Upper lobe of right lung (tissue), 1 donor: ENCODE measurements at places on chromosomes 4 and X.
A peak's percentile ranks its signal among the peaks of the same experiment; 100 is the strongest.

GRCh38 chr4:70158576-70158975, 4.5 kb downstream of the PRR27 start:
- H3K4me1 ChIP-seq: no peaks in the 10 kb centered on the region
- H3K27me3 ChIP-seq: no peaks in the 10 kb centered on the region
- no peaks in the 10 kb centered on the region for H3K36me3 ChIP-seq
- no peak overlapping the region for H3K27ac ChIP-seq
- peak; percentile 51 for DNase-seq
- no peak overlapping the region for H3K4me3 ChIP-seq

- no peak for DNase-seq
- H3K27me3 ChIP-seq: no peaks in the 10 kb centered on the region
- H3K4me3 ChIP-seq: no peak overlapping the region
- H3K27ac ChIP-seq: no peak overlapping the region
- peaks cover 11% of the 10 kb centered on the region for H3K4me1 ChIP-seq
- H3K36me3 ChIP-seq: no peaks in the 10 kb centered on the region
Measured at GRCh38 chr4:108001540-108002135, 11.9 kb downstream of the HADH start.

DNA sequence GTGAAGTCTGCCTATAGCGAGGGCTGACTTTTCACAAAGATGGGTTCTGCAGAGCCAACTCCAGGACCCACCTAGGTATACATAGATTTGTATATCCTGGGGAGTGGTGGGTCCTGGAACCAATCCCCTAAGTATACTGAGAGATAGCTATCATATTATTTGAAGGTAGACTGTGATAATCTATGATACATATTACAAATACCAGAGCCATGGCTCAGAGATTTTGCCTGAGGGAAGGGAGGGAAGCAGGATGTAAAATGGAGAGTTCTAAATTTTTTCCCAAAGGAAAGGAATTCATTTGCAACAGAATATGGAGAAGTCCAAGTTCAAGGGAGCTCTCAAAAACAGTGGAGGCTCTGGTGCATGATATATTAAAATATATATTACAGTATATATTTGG, 7.2 kb downstream of the TCEAL3 start:
- no peaks in the 10 kb centered on the region for H3K27me3 ChIP-seq
- no peak for DNase-seq
- no peaks in the 10 kb centered on the region for H3K36me3 ChIP-seq
- no peak overlapping the region for H3K4me3 ChIP-seq

DNA sequence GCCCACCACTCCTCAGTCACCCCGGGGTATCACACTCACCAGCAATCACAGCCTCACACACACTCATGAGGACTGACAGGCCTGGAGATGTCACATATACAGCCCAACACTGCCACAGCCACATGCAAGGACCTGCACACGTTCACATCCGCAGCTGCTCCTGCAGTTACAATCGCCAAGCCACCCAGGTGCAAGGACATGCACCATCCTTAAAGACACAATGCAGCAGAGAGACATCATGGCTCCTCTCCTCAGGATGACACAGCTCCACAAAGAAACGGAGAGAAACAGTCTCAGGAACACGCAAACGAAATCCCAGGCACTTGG, 1.1 kb downstream of the PCSK1N start:
- H3K36me3 ChIP-seq: no peaks in the 10 kb centered on the region
- H3K4me3 ChIP-seq: no peak overlapping the region
- H3K4me1 ChIP-seq: no peaks in the 10 kb centered on the region
- no peak overlapping the region for H3K27ac ChIP-seq
- DNase-seq: no peak
- H3K27me3 ChIP-seq: no peaks in the 10 kb centered on the region

DNA sequence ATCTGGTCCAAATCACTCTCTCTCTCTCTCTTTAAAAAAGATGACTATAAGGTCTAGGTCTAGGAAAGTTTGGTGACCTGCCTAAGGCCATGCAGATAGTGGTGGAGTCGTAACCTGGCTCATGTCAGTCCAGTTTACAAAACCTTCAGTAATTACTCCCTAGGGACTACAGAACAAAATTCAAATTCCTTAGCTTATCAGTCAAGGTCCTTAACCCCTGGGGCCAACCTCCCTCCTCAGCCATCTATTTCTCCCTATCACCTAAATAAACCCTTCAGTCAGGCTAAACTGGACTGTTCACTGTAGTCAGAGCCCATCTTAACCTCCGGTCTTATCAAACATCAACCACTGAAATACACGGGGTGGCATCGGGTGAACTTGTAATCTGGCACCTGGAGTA, 68.9 kb downstream of the MAP3K15 start:
- H3K27ac ChIP-seq: no peak overlapping the region
- H3K4me1 ChIP-seq: no peaks in the 10 kb centered on the region
- no peaks in the 10 kb centered on the region for H3K27me3 ChIP-seq
- no peak for DNase-seq
- no peak overlapping the region for H3K4me3 ChIP-seq

DNA sequence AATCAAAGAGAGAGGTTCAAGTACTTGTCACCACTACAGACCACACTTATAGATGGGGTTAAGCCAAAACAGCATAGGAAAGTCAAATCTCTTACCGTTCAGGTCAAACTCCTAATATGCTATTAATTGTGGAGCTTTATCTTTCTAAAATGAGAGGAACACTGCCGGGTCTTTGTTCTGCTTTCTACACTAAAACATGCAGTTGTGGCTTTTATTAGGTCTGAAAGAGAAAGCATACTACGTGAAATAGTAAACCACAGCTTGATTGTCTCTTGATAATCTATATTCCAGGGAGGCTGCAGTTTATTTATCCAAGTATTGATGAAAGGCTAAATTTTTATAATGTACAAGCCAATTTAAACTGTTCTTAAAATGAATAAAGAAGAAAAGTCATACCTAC, 12.3 kb upstream of the INPP4B start:
- H3K4me1 ChIP-seq: no peaks in the 10 kb centered on the region
- H3K27me3 ChIP-seq: no peaks in the 10 kb centered on the region
- H3K4me3 ChIP-seq: no peak overlapping the region
- DNase-seq: no peak
- no peak overlapping the region for H3K27ac ChIP-seq

DNA sequence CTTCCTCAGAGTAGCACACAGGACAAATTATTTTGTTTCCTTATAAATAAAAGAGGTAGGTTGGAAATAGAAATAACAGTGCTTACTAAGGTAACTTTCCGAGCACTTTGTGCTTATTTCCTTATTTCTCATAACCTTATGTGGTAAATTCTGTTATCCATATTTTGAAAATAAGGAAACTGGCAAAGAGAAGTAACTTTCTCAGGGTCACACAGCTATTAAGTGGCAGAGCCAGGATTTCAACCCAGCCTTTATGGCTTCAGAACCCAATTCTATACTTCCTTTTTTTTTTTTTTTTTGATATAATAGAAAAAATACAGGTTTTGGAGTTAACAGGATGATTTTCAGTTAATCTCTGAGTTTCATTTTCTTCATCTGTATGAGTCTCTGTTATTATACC, 3.3 kb downstream of the UTP3 start:
- peaks cover 32% of the 10 kb centered on the region for H3K4me1 ChIP-seq
- no peak for DNase-seq
- H3K36me3 ChIP-seq: peaks cover 20% of the 10 kb centered on the region
- H3K4me3 ChIP-seq: no peak overlapping the region
- H3K27me3 ChIP-seq: no peaks in the 10 kb centered on the region

GRCh38 chr4:133641191-133641590, 492.1 kb downstream of the PCDH10 start:
- H3K27ac ChIP-seq: no peak overlapping the region
- DNase-seq: no peak
- no peaks in the 10 kb centered on the region for H3K4me1 ChIP-seq
- no peak overlapping the region for H3K4me3 ChIP-seq
- no peaks in the 10 kb centered on the region for H3K27me3 ChIP-seq

GRCh38 chr4:78204176-78204575, 147.1 kb downstream of the FRAS1 start:
- no peaks in the 10 kb centered on the region for H3K36me3 ChIP-seq
- H3K27ac ChIP-seq: no peak overlapping the region
- no peak overlapping the region for H3K4me3 ChIP-seq
- no peak for DNase-seq

GRCh38 chr4:27702730-27703431, 842.2 kb downstream of the STIM2 start:
- H3K27ac ChIP-seq: no peak overlapping the region
- H3K4me3 ChIP-seq: no peak overlapping the region
- no peaks in the 10 kb centered on the region for H3K27me3 ChIP-seq

DNA sequence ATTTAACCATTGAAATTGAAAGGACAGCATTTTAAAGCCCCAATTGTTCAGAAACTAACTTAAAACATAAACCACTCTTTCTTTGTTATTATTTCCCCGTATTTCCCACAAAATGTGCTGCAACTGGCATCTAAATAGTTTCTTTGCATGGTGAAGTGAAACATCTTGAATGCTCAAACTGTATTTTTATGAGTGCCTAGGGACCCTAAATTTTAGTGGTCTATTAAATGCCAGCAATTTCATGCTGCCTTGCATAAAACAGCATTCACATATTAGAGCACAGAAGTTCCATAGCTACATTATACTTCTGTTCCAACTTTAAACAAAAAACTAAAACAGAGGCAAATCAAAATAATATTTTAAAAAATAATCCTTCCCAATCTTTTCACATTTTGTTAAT, 5.4 kb downstream of the RAB28 start:
- H3K27me3 ChIP-seq: no peaks in the 10 kb centered on the region
- H3K4me3 ChIP-seq: no peak overlapping the region
- no peaks in the 10 kb centered on the region for H3K36me3 ChIP-seq
- peaks cover 22% of the 10 kb centered on the region for H3K4me1 ChIP-seq
- no peak for DNase-seq

GRCh38 chrX:136147315-136147901, at the start of gene FHL1:
FHL1 (plus strand) TSS chrX:136147533.
- no peaks in the 10 kb centered on the region for H3K4me1 ChIP-seq
- peak; percentile 82 for DNase-seq
- peak within 1 kb of the TSS; percentile 54 for H3K4me3 ChIP-seq
- no peaks in the 10 kb centered on the region for H3K36me3 ChIP-seq

- H3K4me3 ChIP-seq: no peak overlapping the region
- no peak overlapping the region for H3K27ac ChIP-seq
- no peaks in the 10 kb centered on the region for H3K36me3 ChIP-seq
- no peaks in the 10 kb centered on the region for H3K27me3 ChIP-seq
- DNase-seq: no peak
Measured at GRCh38 chrX:112888916-112889315, 48.3 kb upstream of the AMOT start.

DNA sequence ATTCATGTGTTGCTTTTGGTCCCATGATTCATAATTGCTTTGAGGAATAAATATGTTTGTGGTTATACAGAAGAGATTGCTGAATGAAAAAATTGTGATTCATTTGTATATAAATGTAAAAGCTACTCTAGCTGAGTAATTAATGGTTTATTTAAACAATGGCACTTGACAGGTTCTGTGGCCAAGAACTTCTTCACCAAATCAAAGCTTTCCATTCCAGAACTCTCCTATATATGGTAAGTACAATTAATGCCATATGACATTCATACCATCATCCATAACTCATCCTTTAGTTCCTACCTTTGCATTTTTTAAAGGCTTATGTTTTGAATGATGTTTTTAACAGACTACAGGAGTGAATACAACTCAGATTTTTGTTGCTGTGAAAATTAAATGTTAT, 105.8 kb downstream of the REPS2 start:
- H3K36me3 ChIP-seq: no peaks in the 10 kb centered on the region
- DNase-seq: no peak
- H3K4me1 ChIP-seq: no peaks in the 10 kb centered on the region
- no peaks in the 10 kb centered on the region for H3K27me3 ChIP-seq
- H3K4me3 ChIP-seq: no peak overlapping the region
- H3K27ac ChIP-seq: no peak overlapping the region

- H3K4me3 ChIP-seq: no peak overlapping the region
- DNase-seq: no peak
- no peaks in the 10 kb centered on the region for H3K36me3 ChIP-seq
- H3K27ac ChIP-seq: no peak overlapping the region
- H3K4me1 ChIP-seq: no peaks in the 10 kb centered on the region
Measured at GRCh38 chr4:69523385-69524132, 27.9 kb upstream of the UGT2B4 start.

DNA sequence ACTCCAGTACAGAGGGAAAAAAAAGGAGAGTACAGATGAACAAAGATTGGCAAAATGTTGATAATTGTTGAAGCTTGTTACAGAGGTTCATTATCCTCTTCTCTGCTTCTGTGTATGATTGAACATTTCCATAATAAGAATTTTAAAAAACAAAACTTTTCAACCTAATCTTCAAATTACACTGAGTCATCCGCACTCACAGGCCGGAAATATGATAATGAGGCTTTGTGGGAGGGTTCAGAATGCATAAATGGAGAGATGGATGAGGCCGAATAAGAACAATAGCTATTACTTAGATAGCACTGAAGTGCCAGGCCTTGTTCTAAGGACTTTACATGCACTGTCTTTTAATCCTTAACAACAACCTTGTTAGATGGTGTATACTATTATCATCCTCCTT, 4.6 kb upstream of the ERCC6L start:
- H3K27me3 ChIP-seq: no peaks in the 10 kb centered on the region
- H3K4me1 ChIP-seq: no peaks in the 10 kb centered on the region
- H3K36me3 ChIP-seq: no peaks in the 10 kb centered on the region
- H3K27ac ChIP-seq: no peak overlapping the region
- DNase-seq: no peak

- H3K27me3 ChIP-seq: no peaks in the 10 kb centered on the region
- DNase-seq: no peak
- H3K36me3 ChIP-seq: no peaks in the 10 kb centered on the region
- no peak overlapping the region for H3K27ac ChIP-seq
- H3K4me3 ChIP-seq: no peak overlapping the region
- H3K4me1 ChIP-seq: peaks cover 3% of the 10 kb centered on the region
Measured at GRCh38 chr4:40963897-40964478, 214.2 kb downstream of the NSUN7 start.

DNA sequence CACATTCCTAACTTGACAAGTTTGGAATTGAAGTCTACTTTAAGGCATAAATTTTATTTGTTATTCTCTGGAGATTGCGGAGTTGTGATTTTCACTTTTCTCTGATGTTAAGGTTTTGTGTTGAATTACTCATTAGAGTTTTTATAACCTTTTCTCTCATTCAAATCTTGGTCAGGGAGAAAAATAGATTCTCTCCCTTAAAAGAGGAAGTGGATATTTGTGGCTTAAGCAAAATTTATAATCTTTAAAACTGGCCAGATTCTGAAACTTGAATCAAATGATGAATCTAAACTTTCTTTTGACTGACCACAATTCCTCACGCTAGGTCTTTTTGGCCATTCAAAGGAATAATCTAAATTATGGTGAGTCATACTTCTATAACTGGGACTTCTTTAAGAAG, 361.4 kb downstream of the TEX13C start:
- no peaks in the 10 kb centered on the region for H3K27me3 ChIP-seq
- no peak overlapping the region for H3K27ac ChIP-seq
- no peaks in the 10 kb centered on the region for H3K36me3 ChIP-seq
- DNase-seq: no peak

DNA sequence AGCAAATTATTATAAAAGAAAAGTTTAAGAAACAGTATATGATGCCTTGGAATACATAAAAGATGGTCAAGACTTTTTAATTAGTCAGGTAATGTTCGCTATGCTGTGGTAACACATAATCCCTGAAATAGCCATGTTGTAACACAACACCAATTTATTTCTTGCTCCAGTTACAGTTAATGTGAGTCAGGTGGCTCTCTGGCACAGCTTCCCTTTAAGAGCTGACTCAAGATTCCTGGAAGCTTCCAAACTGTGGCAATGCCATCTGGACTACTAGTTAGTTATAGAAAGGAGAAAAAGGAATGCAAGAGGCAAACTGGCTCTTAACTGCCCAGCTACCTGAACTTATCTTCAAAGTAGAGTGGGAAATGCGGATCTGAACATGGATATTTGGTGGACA, 210.5 kb downstream of the CHM start:
- no peaks in the 10 kb centered on the region for H3K27me3 ChIP-seq
- H3K36me3 ChIP-seq: no peaks in the 10 kb centered on the region
- no peak overlapping the region for H3K4me3 ChIP-seq
- DNase-seq: no peak
- no peaks in the 10 kb centered on the region for H3K4me1 ChIP-seq
